ENCODE measurements at places on chromosomes 7 and 10.

DNA sequence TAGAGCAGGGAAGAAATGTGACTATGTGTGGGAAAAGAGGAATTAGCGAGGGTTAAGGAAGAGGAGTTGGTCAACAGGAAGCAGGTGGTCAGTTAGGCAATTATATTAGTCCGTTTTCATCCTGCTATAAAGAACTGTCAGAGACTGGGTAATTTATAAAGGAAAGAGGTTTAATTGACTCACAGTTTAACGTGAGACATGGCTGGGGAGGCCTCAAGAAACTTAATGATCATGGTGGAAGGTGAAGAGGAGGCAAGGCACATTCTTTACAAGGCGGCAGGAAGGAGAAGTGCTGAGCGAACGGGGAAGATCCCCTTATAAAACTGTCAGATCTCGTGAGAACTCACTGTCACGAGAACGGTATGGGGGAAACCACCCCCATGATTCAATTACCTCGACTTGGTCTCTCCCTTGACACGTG lies 35.0 kb downstream of the RAMP3 start:
- no peak for DNase-seq

- DNase-seq = no peak
These were observed 49.0 kb upstream of the NRBF2 start for GRCh38 chr10:63083904-63084689.

DNA sequence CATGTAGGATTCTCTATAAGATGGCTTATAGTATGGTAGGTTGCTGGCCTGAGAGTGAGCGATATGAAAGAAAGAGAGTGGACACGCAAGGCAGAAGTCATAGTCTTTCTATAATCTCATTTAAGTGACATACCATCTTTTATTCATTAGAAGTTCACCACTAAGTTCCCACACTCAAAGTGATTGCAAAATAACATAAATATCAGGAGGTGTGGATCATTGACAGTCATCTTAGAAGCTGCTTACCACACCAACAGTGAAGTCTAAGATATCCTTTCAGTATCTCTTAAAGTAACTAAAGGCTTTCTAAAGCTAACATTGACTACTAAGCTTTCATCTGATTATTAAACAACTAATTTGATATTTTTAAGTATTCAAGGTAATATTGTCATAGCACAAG lies 36.9 kb upstream of the GNAI1 start:
- no peak for DNase-seq

DNA sequence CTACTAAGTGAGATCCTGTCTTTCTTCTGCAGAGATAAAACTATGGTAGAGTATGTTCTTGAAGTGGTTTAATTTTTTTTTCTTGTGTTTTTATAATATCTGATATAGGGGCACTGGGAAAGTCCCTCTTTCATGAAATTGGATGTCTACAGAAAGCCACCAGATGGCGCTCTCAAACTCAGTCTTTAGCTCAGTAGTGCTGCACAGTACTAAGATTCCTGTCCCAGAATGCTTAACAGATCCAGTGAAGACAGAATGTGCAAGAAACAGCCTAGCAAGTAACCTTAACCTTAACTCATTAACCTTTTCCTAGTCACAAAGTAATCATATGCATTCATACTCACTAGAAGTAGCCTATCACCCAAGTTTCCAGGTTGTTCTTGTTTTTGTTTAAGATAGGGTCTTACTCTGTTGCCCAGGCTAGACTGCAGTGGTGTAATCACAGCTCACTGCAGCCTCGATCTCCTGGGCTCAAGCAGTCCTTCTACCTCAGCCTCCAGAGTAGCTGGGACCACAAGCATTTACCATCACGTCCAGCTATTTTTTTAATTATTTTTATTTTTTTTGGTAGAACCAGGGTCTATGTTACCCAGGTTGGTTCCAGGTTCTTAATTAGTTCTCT lies 56.7 kb downstream of the IDE start:
- no peak for DNase-seq

DNA sequence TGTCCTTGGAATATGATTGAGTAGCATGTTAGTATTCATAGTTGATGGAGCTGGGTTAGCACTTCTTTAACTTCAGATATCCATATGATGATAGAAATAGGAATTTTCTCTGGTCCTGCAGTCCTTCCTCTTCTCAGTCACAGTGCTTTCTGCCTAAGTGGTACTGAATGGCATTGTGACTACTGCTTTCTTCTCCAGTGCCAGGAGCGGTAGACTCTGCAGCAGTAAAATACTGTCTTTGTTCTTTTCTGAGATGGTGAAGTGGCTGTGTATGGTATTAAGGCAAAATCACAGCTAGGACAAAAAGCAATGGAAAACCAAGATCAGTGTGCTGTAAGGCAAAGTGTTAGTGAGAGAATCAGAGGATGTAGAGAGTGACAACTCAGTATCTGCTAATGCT lies 46.6 kb downstream of the C1GALT1 start:
- no peak for DNase-seq

GRCh38 chr7:126659124-126659523 lies 593.6 kb downstream of the GRM8 start:
- DNase-seq = no peak

DNA sequence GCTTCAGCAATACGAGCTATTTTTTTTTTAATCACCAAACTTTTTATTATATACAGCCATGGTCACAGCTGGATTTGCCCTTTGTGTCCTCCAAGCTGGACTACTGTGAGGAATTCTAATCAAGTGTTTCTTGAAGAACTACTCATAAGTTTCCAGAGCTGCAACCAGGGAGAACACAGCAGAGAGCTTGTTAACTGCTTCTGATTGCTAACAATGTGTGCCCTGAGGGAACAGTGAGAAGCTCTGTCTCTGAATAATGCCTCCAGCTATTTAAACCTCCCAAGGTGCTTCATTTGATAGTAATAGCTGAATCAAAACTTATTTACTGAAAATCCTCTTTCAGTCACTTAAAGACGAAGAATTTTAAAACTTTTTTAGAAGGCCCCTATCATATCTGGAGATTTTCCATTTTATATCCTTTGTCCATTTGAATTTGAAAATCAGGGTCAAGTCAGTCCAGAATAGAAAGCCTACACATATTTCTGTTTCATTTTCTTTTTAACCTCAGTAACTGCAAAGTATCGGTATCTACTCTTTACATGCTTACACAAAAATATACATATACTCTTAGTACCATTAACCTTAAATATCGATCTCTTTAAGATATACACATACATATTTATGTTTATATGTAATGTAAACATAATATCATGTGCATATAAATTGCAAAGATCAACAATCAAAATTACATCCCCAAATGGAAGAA lies 1024.2 kb downstream of the GRM8 start:
- no peak for DNase-seq

All from RWPE2 (cell line).